GM23248 (cell line): ENCODE measurements at places on chromosomes 1 and 21.

- DNase-seq: no peak
Measured at GRCh38 chr1:160666079-160666442, 19.2 kb upstream of the SLAMF1 start.

- DNase-seq: no peak
Measured at GRCh38 chr1:89854140-89854539, 33.3 kb downstream of the LRRC8D start.

GRCh38 chr1:199546323-199546722, 481.2 kb upstream of the NR5A2 start:
- peak; percentile 63 for DNase-seq

DNA sequence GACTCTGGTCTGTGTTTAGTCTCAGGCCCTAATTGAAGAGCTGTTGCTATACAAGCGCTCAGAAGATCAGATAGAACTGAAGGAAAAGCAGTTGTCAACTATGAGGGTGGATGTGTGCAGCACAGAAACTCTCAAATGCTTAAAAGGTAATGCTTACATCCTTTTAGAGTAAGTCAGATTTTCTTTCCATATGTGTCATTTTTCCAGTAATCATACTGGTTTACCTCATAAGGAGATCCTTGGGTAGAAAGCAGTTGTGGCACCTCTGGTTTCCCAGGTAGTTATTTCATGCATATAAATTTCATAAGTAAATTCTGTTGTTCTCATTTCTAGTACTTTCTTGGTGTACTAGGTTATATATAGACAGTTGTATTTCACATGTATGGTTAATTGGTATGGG, 43.0 kb upstream of the TARS2 start:
- DNase-seq: no peak

- DNase-seq: no peak
Measured at GRCh38 chr1:246338546-246338945, 168.5 kb downstream of the SMYD3 start.

DNA sequence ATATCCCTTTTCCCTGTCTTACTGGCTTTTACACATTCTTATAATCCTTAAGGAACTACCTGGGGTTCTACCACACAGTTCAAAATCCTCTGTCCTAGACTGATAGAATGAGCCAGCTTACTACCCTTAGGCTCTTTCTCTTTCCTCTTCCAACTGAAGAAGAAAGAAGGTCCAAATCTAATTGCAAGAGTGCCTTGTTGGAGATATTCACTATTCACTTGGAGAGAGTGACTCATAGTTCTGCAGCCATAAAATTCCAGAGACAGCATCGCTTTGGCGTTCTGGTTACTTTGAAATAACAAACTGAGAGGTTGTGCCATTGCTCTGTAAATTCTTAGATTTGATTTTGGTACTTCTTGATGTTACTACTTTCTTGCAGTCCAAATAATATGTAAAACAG, 4.2 kb downstream of the CADM3 start:
- no peak for DNase-seq

DNA sequence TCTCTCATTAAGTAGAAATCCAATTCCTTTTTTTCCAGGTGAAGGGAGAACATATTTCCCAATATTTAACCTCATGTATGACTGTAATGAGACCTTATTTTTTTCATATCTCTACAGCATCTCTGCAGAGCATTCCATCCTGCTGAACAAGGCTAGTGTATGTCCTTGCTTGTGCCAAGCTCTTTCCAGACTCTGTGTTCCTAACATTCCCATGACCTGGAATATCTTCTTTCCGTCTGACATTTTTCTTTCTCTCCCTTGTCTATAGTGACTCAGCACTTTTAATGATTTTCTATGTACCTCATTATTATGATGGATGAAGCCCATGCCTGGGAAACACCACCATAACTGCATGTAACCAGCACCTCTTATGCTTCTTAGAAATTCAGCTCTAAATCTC, 278.3 kb upstream of the NRIP1 start:
- DNase-seq: no peak

- DNase-seq: no peak
Measured at GRCh38 chr21:45219517-45219916, 68.2 kb downstream of the POFUT2 start.

DNA sequence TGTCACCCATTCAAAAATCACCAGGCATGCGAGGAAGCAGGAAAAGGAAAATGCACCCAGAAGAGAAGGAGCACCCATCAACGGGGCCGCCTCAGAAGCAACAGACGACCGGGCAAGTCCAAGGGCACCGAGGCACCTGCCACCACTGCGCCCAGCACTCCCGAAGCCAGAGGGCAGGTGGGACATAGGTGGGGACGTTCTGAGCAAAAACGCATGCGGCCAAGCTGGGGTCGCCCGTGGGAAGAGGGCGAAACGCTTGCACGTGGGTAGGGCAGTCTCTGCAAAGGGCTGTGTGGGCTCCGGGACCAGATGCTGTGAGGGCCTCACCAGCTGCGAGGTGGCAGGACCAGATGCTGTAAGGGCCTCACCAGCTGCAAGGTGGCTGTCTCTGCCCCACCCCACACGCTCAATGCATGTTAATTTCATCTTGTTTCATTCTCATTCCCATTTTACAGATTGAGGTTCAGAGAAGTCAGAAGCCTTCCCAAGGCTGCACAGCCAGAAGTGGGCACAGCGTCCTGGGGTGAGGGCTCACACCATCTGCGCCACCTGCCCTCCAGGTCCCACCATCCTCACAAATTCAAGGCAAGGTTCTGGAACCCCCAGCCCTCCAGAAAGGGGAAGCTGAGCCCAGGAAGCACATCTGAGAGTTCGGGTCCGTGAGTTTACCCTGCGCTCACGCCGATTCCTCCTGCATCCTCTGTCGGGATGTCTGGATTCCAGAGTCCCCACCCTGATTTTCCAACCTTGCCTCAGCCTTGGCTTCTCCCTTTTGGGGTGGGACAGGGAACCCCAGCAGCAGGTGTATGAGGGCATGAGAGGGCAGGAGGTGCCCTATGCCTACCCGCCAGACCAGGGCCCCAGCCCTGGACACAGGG, 8.2 kb upstream of the SAMD11 start:
- no peak for DNase-seq

- DNase-seq: no peak
Measured at GRCh38 chr21:36741506-36741905, 42.6 kb downstream of the SIM2 start.

DNA sequence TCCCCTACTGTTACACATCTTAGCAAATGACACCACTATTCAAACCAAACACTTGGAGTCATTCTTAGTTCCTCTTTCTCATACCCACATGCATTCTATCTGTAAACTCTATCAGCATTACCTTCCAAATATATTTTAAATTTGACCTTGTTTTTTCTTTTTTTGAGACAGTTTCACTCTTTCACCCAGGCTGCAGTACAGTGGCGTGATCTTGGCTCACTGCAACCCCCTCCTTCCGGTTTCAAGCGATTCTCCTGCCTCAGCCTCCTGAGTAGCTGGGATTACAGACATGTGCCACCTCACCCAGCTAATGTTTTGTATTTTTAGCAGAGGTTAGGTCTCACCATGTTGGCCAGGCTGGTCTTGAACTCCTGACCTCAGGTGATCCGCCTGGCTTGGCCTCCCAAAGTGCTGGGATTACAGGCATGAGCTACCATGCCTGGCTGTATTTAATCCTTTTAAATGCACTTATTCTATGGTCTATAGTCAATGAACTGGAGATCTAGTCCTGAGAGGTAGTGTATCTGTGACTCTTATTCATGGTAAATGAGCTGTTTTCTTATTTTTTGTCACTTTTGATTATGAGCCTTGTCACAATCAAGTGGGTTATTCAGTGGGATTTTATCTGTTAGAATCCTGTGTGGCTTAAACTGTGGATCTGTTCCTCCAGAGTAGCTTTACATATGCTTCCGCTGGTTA, 73.1 kb downstream of the GATAD2B start:
- DNase-seq: no peak

- no peak for DNase-seq
Measured at GRCh38 chr21:31663584-31664249, 4.2 kb downstream of the SOD1 start.

DNA sequence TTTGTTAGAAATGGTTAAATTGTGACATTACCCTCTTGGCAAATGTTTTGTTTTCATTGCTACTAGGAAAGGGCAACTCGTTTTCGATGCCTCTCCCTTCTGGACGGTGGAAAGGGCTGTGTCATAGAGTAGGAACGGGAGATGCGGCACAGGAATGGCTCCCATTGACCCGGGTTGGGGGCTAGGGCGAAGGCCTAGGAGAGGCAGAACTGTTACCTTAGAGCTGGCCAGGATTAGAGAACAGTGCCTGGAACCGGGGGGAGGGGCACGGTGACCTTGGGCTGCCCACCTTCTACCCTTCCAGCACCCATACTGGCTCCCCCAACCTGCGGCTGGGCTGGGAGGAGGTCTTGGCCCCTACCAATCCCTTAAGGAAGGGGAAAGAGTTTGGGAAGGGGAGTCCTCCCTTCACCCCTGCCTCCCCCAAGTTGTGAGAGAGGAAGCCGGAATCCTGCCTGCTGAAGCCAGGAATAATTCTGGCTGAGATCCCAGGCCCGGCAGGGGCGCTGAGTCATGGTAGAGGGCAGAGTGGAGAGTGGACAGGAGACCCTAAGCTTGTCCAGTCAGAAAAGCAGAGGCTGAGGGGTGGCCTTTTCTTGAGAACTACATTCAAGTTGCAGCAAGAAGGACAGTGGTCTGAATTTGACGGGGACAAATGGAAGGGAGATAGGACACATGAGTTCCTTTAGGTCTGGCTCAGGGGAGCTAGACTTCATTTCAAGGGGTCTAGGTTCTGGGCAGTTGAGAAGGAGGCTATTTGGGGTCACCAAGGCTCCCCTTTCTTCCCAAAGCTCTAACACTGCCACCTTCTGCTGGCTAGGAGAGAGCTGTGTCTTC, 8.2 kb downstream of the LMNA start:
- DNase-seq: peak; percentile 89

DNA sequence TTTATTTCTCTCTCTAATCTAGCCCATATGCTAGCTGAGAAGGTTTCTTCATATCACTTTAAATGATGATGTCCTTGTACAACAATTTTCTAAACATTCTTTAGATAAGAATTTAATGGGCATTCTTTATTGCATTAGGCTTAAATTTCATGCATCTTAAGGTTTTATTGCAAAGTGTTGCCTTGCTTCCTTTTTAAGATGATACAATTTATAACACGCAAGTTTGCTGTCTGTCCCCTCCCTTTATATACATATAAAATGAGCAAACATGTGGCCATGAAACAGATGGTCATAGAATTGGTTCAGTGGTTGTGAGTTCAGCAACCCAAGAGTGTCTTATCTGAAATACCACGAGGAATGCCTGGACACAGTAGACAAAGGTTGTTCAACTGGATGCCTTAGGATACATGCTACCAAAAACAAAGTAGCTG, 12.1 kb downstream of the NBPF3 start:
- peak; percentile 36 for DNase-seq

- peak; percentile 88 for DNase-seq
Measured at GRCh38 chr1:224623743-224624333, 7.7 kb downstream of the CNIH3 start.

- peak; percentile 78 for DNase-seq
Measured at GRCh38 chr1:85579622-85580021, 939 bp upstream of the CCN1 start.

GRCh38 chr1:50080904-50081586, 27.7 kb upstream of the ELAVL4 start:
- DNase-seq: peak; percentile 7

DNA sequence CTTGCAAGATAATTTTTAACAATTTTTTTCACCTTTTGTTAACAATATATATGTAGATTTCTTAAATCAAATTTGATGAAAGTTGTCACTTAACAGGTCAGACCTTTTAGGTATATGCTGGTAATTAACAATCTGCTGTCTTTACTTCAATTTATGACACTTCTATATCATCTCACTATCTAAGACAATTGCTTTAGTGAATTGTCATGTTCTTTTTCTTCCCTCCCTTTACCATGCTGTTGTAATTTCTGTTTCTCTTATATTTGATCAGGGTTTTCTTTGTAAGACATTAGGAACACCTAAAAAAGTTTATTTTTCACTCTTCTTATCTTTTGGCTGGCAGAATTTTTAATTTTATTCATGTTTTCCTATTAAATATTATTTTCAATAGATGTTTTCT, 2.0 kb downstream of the IFI16 start:
- no peak for DNase-seq

DNA sequence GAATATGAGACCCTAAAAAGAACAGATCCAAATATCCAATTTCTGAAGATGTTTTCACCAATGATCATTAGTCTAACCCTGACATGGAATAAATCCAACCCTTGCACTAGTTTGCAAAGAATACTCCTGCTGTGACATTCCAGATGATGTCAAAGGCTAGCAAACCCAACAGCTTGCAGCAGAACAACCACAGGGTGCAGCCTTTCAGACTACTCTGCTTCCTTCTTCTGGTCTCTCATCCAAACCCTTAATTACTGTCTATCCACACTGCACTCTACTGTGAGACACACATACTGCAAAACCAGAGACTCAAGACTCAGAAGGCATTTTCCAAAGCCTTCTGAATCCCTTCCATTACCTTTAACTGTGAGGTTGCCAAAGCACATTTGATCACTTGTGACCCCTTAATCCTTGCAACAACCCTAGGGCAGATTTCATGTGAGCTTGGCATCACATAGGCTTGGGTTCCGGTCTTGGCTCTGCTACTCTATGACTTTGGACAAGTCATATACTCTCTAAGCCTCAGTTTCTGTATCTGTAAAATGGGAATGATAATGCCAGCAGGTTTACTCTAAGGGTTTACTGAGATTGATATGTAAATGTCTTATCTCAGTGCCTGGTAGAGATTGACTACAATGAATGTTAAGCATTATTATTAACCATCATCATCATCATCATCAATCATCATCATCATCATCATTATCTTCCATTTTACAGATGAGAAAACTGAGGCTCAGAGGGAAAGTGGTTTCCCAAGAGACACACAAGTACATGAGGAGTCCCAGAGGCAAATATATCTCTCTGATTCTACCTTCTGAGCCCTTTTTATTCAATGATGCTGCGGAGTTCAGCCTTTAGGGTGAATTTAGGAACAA, 94.5 kb downstream of the SYF2 start:
- no peak for DNase-seq

DNA sequence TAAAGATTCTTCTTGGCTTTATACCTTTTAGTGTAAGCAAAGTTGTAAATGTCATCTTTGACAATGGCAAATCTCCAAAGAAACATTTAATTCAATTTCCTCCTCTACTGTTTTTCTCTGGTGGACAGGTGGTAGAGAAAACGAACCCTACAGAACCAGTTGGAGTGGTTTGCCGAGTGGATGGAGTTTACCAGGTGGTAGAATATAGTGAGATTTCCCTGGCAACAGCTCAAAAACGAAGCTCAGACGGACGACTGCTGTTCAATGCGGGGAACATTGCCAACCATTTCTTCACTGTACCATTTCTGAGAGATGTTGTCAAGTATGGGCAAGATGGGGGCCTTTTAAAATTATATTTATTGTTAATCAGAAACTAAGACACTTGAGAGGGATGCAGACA, 25.8 kb downstream of the UAP1 start:
- no peak for DNase-seq
